ENCODE measurements at places on chromosomes 7 and 10. TPM values are rescaled to one million over a fixed set of nuclear protein-coding genes. Genes with fewer than 3 reads are reported as not detected.

Gene SOSTDC1
- total RNA-seq: not detected

Gene OR2A1
- not detected for total RNA-seq

Gene ACBD7
- 5.5 TPM for total RNA-seq

Gene PLA2G12B
- total RNA-seq: not detected

Gene NXPH1
- not detected for total RNA-seq

All from activated T-cell treated with anti-CD3 and anti-CD28 coated beads, Interleukin-2, amount 50 U/mL, for 72 hours (primary cell).